Bone marrow (tissue), 2 donors: ENCODE measurements at places on chromosomes 13 and 19.

GRCh38 chr13:44407891-44408290 is 34.3 kb downstream of the SERP2 start:
- DNase-seq, result no peak

- DNase-seq, result no peak
Measured at GRCh38 chr19:47063874-47064273, 15.4 kb upstream of the TMEM160 start.

DNA sequence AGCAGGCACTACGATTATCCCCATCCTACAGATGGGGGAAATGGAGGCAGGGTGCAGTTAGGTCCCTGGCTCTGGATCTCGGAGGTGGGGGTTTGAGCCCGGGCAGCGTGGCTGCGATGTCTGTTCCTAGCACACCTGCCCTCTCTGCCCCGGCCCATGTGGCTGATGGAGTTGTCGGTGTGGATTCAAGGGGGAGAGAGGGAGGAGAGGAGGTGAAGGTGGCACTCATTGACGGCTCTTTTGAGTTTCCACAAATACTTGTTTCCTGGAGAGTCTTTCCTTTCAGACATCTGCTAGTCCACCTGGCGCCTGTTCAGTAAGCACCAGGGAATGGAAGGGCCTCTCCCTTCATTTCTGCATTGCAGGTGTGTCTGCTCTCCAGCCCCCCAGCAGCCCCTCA is 69.9 kb downstream of the ARHGEF18 start:
- no peak for DNase-seq

DNA sequence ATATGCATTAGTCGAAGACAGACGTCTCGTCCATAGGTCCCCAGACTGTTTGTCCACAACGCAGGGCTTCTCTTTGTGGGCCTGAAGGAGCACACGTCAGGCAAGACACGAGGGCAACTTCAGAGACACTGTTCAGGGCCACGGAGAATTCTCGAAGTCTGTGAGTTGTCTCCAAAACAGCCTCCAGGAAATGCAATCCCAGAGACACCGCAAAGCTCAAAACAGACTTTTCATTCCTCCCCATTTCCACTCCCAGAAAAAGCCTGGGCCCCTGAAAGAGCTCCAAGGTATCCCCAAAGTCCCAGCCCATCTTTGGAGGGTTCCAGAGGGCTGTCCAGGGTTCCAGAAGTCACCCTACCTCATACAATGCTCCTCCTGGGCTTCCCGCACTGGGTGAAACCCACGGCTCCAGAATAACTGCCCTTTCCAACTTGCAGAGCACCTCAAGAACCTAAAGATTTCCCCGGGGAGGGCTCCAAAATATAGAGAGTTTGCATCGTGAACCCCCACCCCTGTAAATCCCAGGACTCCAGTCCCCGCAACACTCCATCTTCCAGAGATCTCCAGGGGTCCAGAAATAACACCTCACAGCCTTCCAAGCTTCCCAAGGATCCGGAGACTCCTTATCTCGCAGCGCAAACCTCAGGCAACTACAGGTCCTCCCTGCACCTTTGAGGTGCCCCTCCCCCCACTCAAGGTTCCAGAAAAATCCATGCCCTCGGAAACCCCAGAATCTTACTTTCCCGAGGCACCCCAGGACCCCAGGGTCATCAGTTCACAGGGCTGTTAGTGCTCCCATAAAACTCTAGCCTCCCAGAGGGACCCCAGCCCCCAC is 687 bp upstream of the FTL start:
- no peak for DNase-seq

GRCh38 chr13:109494925-109495369 is 291.4 kb downstream of the IRS2 start:
- DNase-seq, result no peak

DNA sequence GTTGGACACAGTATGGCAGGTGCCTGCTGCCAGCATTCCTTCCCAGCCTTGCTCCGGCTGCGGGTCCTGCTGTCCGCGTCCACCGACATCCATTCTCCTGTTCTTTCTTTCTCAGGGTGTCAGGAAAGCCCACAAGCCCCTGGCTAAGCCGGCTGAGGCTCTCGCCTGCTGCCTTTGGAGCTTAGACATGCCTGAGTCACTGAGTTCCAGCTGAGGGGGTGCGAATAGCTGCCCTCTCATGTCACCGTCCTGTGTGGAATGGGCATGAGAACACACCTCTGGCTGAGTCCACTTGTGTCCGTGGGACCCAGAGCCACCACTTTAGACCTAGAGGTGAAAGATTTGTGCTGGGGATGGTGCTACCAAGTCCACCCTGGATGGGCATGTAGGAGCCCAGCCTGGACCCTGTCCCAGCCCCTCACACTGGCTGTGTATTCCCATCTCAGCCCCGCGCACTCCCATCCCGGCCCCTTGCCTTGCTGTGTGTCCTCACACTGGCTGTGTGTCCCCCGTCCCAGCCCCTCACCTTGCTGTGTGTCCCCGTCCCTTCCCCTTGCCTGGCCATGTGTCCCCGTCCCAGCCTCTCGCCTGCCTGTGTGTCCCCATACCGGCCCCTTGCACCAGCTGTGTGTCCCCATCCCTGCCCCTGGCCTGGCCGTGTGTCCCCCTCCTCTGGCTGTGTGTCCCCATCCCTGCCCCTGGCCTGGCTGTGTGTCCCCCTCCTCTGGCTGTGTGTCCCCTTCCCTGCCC is 24.6 kb upstream of the IRS2 start:
- no peak for DNase-seq

DNA sequence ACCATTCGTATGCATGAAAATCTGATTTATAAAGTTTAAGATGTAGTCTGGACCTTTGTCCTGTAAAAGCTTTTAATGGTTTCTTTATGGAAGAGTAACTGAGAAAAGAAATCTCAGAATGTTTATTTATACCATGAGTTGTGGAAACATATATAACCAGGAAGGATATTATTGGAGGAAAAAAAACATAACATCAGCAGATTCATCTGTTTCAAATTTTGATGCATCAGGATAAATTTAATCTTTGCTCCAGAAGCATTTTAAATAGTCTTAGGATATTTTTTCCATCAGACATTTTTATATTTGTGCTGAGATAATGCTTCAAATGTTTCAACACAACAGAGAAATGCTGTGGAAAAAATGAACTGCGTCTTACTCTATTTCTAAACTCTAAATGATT is 31.2 kb upstream of the CSNK1A1L start:
- no peak for DNase-seq

GRCh38 chr13:26949701-26950502 is 189.3 kb upstream of the GPR12 start:
- no peak for DNase-seq

DNA sequence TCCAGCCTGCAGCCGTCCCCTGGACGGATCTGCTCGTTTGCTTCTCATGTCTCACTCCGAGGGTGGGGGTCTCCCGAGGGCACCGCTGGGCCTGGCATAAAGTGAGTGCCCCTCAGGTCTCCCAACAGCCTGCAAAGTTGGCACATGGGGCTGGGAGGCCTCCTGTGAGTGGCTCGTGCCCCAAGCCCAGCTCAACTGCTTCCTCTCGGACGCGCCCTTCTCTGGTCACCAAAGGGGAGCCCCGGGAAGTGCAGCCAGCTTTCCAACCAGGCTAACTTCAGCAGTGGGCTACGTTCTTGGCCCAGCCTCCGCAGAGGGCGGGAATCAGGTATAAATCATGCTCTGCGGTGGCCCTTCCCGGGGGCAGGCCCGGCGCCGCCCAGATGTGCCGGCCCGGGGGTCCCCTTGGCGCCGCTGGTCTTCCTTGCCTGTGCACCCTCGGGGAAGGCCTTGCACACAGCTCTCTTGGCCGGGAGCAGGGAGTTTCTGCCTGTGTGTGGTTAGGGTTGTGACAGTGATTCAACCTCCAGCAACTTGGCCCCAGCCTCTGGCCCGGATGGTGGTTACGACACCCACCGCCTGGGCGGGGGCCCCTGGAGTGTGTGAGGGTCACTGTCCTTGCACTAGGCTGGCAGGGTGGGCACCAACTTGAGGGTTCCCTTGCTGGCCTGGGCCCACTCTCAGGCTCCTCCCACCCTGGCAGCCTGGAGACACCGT is 20.7 kb downstream of the CEBPG start:
- no peak for DNase-seq

- DNase-seq, result no peak
Measured at GRCh38 chr13:36884235-36884634, 35.8 kb downstream of the SMAD9 start.

DNA sequence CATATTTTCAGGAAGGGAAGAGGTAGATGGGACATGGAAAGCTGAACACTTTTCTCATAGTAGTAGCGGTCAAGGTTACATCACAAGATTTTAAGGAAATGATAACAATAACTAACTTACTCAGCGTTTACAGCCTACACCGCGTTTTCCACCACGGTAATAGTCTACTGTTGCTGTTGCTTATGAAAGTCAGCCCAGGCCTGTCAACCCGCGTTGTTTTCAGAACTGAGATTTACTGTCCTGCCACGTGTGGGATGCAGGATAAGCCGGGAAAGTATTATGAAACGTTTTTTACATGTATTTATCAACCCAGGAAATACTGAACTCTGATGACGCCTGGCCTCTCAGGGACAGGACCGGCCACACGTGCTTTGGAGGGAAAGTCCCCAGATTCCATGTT is 36.0 kb upstream of the LAMP1 start:
- no peak for DNase-seq

DNA sequence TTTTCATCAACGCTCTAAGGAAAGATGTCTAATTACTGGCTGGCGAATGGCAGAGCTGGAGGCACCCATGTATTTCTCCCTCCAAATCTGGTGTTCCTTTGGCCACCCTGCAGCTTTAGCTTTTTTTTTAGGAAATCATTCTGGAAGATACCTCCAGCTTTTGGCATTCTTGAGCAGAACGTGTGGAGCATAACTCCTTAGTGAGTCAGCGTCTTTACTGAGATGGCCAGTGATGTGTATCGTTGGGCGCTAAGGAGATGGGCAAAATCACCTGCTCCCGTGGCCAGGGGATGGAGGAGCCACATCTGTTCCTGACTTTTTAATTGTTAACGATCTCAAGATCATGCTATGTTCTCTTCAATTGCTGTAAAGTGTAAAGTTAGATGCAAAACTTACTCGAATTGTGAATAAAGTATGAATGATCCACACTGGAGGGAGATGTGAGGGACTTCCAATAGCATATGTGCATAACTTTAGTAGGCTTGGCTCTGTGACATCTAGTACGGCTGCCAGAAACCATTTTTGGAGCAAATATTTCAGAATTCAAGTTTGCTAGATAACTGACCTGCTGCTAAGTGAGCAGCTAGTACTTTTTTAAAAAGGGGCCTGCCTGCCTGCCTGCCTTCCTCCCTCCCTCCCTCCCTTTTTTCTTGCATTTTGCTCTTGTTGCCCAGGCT is 24.4 kb upstream of the C1QTNF9 start:
- no peak for DNase-seq

DNA sequence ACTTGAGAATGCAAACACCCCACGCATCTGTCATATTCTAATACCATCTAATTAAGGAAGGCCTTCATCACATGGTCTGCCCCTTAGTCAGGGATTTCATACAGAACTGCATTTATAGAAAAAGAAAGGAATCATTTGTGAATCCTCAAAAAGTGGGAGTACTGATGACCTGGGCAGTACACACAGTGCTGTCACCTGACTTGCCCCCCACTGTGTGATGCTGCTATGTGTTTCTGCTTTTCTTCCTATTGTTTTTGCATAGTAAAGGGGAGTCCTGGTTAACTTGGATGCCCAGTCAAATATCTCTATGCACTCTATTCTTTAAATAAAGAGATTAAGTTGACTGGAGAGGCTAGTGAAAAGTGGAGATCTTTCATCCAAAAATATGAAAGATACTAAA is 1921.2 kb upstream of the PRR20A start:
- no peak for DNase-seq

DNA sequence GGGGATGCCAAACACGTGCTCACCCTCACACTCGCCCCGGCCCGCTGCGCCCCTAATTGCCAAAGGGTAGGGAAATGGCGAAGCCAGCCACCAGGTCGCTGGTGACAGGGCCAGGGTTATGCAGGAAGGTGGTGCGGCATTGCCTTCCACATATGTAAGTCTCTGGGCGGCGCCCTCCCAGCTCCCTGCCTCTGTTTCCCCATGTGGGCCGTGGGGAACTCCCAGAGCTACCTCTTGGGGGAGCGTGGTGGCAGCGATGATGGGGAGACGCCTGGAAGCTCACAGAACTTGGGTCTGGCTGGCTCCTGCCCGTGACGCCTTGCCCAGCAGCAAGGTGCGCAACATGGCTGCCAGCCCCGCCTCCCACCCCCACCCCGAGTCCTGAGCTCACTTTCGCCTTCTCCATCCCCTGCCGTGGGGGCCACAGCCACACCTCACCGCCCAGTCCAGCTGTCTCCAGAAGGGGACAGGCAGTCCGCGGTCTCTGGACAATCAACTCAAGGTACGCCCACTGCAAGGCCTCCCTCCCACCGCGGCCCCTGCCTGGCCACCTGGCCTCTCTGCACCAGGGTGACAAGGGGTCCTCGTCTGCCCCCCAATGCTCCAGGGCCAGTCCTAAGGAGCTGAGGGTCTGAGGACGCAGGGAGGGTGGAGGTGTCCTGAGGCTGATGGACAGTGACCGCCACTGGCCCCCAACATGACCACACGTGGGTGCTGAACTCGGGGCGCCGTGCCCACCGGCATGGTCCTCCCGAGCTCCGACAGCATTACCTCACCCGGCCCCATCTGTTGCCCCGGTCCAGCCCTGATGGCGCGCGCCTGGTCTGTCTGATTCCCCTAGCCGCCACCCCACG is 6.6 kb downstream of the C19orf25 start:
- DNase-seq, result no peak

DNA sequence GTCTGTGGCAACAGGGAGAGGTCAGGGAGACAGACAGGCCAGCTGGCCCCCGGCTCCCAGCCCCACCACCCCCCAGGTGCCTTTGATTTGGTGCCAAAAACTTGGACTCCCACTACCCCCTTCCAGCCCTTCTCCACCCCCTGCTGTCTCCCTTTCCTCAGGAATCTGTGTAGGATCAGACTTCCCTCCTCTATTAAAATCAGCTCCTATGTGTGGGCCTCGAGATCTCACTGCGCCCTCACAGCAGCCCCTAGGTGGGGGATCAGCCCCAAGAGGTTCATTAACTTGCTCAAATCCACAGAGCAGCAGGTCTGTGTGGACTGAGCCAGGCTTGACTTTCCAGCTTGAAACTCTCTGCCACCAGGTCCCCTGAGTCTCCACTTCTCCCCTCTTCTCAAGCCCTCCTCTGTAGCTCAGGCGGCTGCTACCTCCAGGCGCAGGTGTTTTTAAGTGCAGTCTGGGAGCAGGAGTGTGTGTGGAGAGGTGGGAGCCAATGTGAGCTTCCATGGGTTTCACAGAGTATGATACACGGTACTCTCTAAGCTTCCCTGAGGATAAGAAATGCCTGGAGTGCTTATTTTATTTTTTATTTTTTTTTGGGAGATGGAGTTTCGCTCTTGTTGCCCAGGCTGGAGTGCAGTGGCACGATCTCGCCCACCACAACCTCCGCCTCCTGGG is 1.7 kb downstream of the GAPDHS start:
- no peak for DNase-seq

DNA sequence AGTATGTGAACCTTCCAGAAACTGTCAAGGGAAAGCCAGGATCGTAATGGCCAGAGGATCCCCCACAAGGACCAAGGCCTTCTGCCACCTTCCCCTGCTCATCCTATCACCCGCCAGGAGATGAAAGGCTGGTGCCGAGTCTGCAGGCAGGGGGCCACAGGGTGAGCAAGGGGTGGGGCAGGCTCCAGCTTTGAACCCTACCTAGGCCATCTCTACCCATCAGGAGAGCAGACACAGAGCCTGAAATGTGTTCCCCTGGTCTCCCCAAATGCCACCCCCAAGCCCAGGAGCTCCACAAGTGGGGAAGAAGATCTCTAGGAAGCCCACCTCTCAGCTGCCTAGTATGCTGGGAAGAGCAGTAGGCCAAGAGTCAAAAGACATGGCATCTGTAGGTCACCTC is 95.1 kb downstream of the KCTD15 start:
- no peak for DNase-seq

- DNase-seq, result no peak
Measured at GRCh38 chr19:5131031-5131505, 162.2 kb downstream of the KDM4B start.

GRCh38 chr19:4294389-4294788 is 7.8 kb downstream of the TMIGD2 start:
- DNase-seq, result no peak
